ENCODE measurements at places on chromosomes 2 and 18.

DNA sequence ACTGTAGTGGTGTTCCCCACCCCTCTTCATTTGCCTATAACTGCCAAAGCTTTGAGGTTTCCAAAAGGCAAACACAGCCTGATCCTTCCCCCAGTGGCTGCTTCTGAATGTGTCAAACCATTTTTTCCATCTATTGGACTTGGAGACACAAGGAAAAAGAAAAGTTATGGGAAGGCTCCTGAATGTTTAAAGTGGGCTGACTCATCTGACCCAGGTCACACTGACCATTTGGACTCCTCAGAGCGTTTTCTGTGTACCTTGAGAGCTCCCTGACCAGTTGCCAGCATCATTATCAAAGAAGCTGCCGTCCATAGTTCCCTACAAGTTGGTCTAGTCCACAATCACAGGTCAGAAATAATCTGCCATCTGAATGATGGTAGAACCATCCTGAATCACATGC is 123.4 kb upstream of the COL3A1 start:
- DNase-seq, result no peak

GRCh38 chr2:109690822-109691541 is 76.8 kb downstream of the SOWAHC start:
- no peak for DNase-seq

DNA sequence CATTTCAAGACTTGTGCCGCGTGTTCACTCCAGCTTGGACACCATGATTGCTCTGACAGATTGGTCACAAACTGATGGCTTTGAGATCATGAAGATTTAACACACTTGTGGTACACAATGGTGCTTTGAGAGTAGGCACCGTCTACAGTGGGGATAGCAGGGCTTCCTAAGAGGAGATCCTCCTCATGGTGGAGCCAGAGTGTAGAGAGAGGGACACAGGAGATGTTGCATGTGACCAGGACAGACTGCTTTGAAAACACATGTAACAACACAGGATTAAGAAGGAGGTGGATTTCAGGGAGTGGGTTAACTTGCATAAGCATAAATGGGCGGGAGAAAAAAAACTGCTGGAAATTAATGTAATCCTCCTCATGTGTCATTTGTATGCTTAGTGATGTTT is 95.7 kb upstream of the LINC00305 start:
- no peak for DNase-seq

GRCh38 chr2:239206042-239206441 is 194.8 kb downstream of the HDAC4 start:
- no peak for DNase-seq

GRCh38 chr2:106021662-106022028 is 172.5 kb downstream of the UXS1 start:
- no peak for DNase-seq

DNA sequence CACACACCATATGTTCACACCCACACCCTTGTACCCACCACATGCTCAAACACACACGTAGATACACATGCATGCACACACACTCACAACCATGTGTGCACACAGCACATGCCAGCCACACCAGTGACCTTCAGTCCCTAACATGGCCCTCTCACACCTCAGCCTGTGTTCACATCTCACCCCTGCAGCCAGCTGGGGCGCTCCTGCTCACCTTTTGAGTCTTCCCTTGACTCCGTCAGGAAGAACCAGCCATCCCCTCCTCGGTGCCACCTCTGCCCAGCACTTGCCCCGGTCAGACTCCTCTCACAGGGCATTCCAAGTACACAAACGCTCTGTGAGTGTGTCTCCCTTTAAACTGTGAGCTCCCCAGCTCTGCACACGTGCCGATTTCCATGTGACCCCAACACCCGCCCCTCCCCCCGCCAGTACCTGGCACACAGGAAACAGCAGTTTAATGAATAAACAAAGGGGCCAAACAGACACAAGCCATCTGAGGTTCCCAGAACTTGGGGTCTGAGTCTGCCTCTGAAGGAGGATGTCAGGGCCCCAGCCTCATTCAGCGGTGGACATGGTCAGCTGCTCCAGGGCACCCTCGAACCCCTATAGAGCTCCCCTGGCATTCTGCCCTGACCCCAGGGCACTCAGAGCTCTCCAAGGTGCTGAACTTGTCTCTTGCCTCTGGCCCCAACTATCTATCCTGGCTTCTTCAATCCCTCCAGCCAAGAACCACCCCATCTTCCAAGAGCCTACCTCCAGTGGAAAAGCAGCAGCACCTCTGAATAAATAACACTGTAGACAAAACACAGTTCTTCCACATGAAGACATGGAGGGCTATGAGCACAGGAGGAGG is 252.9 kb downstream of the ATAD2B start:
- no peak for DNase-seq

- DNase-seq, result no peak
Measured at GRCh38 chr2:127619203-127619590, 26.8 kb upstream of the GPR17 start.

DNA sequence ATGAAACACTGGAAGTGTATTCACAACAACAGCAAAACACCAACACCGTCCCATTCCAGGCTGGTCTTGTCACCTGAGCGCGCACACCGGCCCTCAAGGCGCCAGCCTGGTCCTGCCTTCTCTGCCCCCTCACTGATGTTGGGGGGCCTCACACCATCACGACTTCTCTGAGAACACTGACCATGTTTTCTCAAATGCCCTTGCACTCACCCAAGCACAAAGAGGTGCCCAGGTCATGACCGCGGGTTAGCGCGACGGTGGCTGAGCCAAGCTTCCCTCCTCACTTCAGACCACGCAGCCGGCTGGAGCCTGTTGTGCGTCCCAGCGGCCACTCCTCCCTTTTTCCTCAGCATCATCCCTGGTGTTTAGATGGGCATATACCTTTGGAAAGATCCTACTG is 101.3 kb upstream of the SALL3 start:
- DNase-seq, result no peak

DNA sequence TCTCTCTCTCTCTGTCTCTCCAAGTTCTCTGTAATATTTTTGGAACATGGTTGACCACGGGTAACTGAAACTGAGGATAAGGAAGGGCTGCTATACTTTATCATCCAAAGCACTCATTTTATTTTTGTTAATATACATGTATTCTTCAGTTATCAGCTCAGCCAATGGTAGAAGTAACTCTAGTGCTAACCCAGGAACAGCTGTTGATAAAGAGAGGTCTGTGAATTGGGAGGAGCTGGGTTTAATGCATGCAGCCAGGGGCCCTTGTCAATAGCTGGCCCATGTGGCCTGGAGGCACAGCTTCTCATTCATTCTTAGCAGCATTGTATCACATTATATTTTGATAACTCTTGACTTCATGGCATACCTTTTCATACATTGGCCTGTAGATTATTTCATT is 401.6 kb downstream of the EPHA4 start:
- no peak for DNase-seq

DNA sequence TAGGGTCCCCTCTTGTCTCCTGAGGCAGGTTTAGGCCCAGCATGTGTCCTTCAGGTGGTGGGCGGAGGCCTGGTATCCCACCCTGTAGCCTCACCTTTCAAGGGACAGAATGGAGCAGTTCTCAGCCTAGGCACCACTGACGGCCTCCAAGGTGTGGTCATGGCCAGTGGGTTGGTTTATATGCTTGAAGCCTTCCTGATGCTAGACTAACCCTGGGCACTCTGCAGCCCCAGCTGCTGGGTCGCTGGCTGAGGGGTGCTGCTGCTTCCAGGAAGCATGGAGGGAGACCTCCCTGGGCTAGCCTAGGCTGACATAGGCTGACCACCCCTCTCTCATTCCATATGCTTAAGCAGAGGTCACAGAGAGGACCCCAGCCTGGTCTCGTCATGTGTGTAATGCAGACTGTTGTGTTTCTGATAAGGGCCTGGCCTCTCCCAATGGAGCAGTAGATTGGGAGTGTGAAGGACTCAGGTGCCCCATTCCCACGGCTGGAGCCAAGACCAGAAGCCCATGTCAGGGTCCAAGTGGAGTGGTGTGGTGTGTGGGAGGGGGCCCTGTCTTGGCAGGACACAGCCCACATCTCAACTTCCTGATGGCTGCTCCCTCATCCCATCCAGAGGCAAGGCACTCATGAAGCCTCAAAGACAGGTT is 206.6 kb downstream of the DYSF start:
- DNase-seq, result no peak

Measured in GM20000 (cell line).